ENCODE measurements at places on chromosomes 5 and 9. TPM values are rescaled to one million over a fixed set of nuclear protein-coding genes. Genes with fewer than 3 reads are reported as not detected.

Gene GZMA
- not detected for polyA plus RNA-seq

Gene ZNF462
- polyA plus RNA-seq: 5.5 TPM

Gene RETREG1
- 0.43 TPM for polyA plus RNA-seq

Gene TRIM7
- 3.5 TPM for polyA plus RNA-seq

Gene TRIM36
- polyA plus RNA-seq: 0.42 TPM

Gene PAEP
- not detected for polyA plus RNA-seq

Gene RASGRF2
- polyA plus RNA-seq: not detected

DNA sequence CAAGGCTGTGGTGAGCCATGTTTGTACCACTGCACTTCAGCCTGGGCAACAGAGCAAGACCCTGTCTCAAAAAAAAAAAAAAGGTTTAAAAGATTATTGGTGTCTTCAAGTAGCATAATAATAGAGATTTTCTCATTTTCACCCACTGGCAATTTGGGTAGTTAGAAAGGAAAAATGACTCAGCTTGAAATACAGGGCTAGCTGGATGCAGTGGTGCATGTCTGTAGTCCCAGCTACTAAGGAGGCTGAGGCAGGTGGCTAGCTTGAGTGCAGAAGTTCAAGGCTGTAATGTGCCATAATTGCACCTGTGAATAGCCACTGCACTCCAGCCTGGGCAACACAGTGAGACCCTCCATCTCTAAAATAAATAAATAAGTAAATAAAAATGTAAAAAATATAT lies 111.1 kb downstream of the ARRDC3 start:
- no peaks in the 10 kb centered on the region for H3K36me3 ChIP-seq
- DNase-seq: no peak
- no peaks in the 10 kb centered on the region for H3K27me3 ChIP-seq
- H3K4me1 ChIP-seq: no peaks in the 10 kb centered on the region
- no peak overlapping the region for H3K27ac ChIP-seq

GRCh38 chr5:474840-475661 lies 32.1 kb downstream of the EXOC3 start:
- no peaks in the 10 kb centered on the region for H3K36me3 ChIP-seq
- no peak for DNase-seq
- H3K27me3 ChIP-seq: no peaks in the 10 kb centered on the region
- no peak overlapping the region for H3K27ac ChIP-seq
- H3K4me1 ChIP-seq: no peaks in the 10 kb centered on the region

DNA sequence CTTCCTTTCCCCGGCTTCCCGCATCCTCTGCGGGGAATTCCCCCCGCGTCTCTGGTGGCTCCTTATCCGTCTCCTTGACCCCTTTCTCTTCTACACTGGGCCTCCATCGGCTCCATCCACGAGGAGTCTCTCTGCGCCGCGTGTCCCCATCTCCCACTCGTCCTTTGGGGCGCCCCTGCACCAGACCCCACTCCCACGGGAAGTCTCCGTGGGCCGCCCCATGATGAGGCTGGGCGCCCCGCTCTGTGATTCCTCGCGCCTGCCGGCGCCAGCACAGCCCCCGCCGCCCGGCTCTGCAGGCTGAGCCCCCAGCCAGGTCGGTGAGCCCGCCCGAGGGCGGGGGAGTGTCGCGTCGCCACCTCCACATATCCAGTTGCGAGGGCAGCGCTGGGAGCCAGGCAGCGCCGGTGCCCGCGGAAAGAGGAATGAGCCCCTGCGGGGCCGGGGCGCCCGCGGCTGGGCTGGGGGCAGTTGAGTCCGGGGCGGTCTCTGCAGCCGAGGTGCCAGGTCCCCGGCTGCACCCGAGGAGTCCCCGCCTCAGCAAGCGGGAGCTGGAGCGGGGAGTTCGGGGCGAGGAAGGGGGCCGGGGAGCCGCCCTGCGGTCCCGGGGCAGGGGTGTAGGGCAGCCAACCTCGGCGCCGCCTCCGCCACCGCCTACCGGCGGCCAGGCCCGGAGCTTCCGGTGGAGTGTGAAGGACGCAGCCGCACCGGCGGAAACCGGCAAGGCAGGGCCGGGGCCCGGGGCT lies 2.1 kb upstream of the TRAF1 start:
- no peak overlapping the region for H3K4me3 ChIP-seq
- H3K36me3 ChIP-seq: no peaks in the 10 kb centered on the region
- H3K27ac ChIP-seq: no peak overlapping the region

DNA sequence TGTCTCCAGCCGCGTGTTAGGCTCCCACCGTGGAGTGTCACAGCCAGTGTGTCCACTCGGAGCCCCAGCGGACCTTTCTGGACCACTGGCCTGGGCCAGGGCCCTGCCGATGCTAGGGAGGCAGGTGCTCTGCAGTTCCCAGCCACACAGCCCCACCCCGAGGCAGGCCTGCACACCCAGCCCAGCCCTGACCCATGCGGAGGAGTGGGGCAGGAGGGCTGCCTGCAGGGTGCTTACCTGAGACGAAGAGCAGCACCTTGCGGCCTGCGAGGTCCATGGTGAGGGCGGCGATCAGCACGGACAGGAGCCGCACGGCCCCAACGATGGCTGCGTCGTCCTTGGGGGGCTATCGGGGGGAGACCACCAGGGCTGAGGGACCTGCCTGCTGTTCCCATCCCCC lies 5.2 kb downstream of the SLC2A6 start:
- DNase-seq: no peak
- peaks cover 21% of the 10 kb centered on the region for H3K4me1 ChIP-seq
- H3K36me3 ChIP-seq: peaks cover 23% of the 10 kb centered on the region
- no peak overlapping the region for H3K27ac ChIP-seq
- H3K4me3 ChIP-seq: no peak overlapping the region

DNA sequence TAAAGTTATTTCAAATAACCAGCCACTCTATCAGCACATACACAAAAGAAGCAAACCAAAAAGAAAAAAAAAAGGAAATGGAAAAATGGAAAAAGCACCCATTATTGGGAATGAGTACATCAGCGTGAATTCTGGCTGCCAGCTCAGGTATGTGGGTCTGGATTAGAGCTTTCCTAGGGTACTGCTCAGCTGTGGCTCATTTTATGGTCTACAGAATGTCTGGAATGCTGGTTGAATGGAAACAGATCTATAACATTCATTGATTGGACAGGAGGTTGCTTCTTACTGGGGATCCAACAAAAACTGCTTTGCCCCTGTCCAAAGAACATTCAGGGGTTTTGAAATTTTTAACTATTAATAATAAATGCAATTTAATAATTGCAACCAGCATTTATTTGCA lies 3.9 kb upstream of the CAST start:
- no peaks in the 10 kb centered on the region for H3K36me3 ChIP-seq
- H3K4me1 ChIP-seq: peaks cover 9% of the 10 kb centered on the region
- H3K4me3 ChIP-seq: no peak overlapping the region
- no peak for DNase-seq
- H3K27ac ChIP-seq: no peak overlapping the region

GRCh38 chr9:138045541-138046490 lies 168.2 kb downstream of the CACNA1B start:
- DNase-seq: peak; percentile 33
- H3K27me3 ChIP-seq: no peaks in the 10 kb centered on the region
- H3K4me1 ChIP-seq: no peaks in the 10 kb centered on the region
- no peak overlapping the region for H3K27ac ChIP-seq
- H3K4me3 ChIP-seq: no peak overlapping the region

DNA sequence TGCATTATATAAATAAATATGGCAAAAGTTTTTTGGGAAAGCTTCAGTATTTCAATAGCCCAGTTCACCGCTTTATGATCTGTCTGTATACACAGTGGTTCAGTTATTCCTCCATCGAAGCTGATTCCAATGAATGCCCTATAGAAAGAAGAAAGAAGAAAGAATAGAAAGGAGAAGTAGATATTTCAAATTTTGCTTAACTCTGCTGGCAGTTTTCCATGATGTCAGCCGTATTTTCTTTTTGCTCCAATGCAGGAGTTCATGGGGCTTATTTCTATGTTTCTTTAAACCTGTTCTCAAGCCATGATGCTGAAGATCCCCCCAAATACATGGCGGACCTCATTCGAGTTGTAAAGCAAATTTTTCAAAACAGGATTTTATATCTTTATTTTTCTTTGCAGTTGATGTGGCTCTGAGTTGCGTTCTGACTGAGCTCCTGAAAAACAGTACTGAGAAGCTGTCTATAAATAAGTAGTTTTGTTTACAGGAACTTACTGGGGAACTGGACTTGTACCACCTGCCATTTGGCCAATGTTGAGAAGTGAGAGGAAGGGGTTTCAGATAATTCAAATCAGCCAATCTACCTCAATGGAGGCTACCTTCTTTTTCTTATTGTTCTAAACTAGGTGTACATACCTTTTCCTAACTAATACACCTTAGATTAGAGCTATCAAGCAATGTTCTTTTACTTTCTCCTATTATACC lies 418.5 kb upstream of the MEF2C start:
- DNase-seq: no peak
- H3K4me3 ChIP-seq: no peak overlapping the region
- H3K27ac ChIP-seq: no peak overlapping the region
- H3K36me3 ChIP-seq: no peaks in the 10 kb centered on the region
- no peaks in the 10 kb centered on the region for H3K27me3 ChIP-seq

DNA sequence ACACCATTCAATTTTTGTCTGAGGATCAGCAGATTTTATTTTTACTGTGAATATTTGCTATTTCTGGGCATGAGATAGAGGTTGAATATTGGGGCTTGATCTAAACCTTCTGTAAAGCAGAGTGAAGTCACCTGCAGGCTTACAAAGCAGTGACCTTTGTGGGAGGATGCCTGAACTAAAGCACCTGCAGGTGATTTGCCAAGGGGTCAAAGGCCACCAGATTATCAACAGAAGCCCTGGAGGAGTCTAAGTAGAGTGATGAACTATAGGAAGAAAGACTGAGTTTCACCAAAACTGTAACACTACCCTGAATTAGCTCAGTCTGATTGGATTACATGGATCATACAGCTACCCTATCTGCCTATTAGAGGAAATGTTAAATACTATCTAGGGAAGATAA lies 144.3 kb upstream of the PRLR start:
- H3K4me1 ChIP-seq: no peaks in the 10 kb centered on the region
- no peak for DNase-seq
- H3K27me3 ChIP-seq: no peaks in the 10 kb centered on the region
- no peak overlapping the region for H3K4me3 ChIP-seq

- H3K36me3 ChIP-seq: no peaks in the 10 kb centered on the region
- H3K4me1 ChIP-seq: no peaks in the 10 kb centered on the region
- DNase-seq: no peak
- no peak overlapping the region for H3K4me3 ChIP-seq
- H3K27ac ChIP-seq: no peak overlapping the region
Measured at GRCh38 chr5:181107699-181108098, 23.3 kb downstream of the OR2V1 start.

GRCh38 chr5:122252319-122252718 lies 59.7 kb upstream of the SNCAIP start:
- no peak overlapping the region for H3K27ac ChIP-seq
- DNase-seq: no peak
- no peaks in the 10 kb centered on the region for H3K4me1 ChIP-seq

- H3K4me3 ChIP-seq: no peak overlapping the region
- no peak for DNase-seq
- no peaks in the 10 kb centered on the region for H3K36me3 ChIP-seq
- H3K4me1 ChIP-seq: no peaks in the 10 kb centered on the region
- no peak overlapping the region for H3K27ac ChIP-seq
Measured at GRCh38 chr9:124066783-124067577, 55.4 kb downstream of the LHX2 start.

GRCh38 chr5:158492841-158493242 lies 606.9 kb downstream of the EBF1 start:
- DNase-seq: no peak
- H3K27ac ChIP-seq: no peak overlapping the region
- H3K4me3 ChIP-seq: no peak overlapping the region
- H3K27me3 ChIP-seq: no peaks in the 10 kb centered on the region
- H3K36me3 ChIP-seq: no peaks in the 10 kb centered on the region
- H3K4me1 ChIP-seq: no peaks in the 10 kb centered on the region

DNA sequence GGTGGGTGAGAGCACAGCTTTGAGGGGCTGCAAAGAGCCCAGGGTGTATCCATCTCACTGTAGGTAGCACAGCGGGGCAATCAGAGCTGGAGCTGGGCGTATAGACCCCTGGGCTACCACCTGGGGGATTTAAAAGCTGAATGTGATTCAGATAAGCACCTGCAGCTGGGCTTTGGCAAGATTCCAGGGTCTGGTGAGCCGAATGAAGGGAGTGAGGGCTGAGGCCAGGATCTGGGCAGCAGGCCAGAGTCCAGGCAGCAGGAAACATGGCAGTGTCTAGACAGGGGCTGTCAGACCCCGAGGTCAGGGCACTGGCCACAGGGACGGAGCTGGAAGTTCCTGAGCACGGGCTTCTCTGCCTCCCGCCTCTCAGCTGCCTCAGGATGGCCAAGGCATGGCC lies 8.7 kb downstream of the ASS1 start:
- peak; percentile 95 for DNase-seq
- H3K36me3 ChIP-seq: no peaks in the 10 kb centered on the region
- peaks cover 58% of the 10 kb centered on the region for H3K4me1 ChIP-seq

DNA sequence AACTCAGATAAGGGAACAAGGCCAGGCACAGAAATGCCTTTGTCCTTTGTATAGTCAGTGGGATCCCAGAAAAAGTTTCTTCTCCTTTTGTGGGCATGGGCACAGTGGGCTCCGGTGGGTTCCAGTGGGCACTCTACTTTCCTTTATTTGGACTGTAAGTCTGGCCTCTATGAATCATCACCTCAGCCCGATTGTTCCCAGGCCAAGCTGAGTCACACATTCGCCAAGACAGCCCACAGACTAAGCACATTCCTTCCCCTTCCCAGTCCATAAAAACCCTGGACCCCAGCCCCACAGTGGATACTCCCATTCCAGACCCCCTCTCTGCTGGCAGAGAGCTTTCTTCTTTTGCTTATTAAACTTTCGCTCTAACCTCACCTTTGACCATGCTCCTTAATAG lies 165.0 kb downstream of the FBXL17 start:
- H3K36me3 ChIP-seq: peaks cover 5% of the 10 kb centered on the region
- H3K27ac ChIP-seq: no peak overlapping the region
- H3K4me1 ChIP-seq: no peaks in the 10 kb centered on the region
- no peak overlapping the region for H3K4me3 ChIP-seq

GRCh38 chr5:75433814-75434506 lies 77.5 kb downstream of the CERT1 start:
- no peak for DNase-seq
- H3K4me3 ChIP-seq: no peak overlapping the region
- no peaks in the 10 kb centered on the region for H3K4me1 ChIP-seq
- H3K27ac ChIP-seq: no peak overlapping the region

- no peak overlapping the region for H3K27ac ChIP-seq
- no peaks in the 10 kb centered on the region for H3K36me3 ChIP-seq
- H3K4me3 ChIP-seq: no peak overlapping the region
- H3K4me1 ChIP-seq: peaks cover 22% of the 10 kb centered on the region
- no peak for DNase-seq
Measured at GRCh38 chr5:133697536-133698258, 85.4 kb upstream of the FSTL4 start.

All from SK-N-SH (cell line).